ENCODE measurements at places on chromosomes 5 and 9.

DNA sequence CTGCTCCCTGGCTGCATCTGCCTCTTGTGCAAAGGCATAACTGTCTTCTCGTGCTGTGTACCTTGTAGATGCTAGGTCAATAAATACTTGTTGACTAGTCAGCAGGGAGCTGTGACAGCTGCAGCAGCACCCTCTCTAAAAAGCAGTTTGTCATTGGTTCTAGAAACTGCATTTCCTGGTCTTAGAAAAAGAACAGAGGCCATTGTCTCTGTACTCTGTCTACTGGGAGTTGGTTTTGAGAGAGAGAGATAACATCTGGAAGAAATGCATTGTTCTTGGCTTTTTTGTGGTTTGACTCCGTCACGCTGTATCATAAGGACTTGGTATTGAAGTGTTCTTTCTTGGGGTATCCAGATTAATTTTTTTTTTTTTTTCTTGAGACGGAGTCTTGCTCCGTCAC lies 32.3 kb downstream of the SH3GLB2 start:
- no peaks in the 10 kb centered on the region for H3K4me1 ChIP-seq
- H3K27me3 ChIP-seq = no peaks in the 10 kb centered on the region
- H3K27ac ChIP-seq = no peak overlapping the region
- H3K4me3 ChIP-seq = no peak overlapping the region

DNA sequence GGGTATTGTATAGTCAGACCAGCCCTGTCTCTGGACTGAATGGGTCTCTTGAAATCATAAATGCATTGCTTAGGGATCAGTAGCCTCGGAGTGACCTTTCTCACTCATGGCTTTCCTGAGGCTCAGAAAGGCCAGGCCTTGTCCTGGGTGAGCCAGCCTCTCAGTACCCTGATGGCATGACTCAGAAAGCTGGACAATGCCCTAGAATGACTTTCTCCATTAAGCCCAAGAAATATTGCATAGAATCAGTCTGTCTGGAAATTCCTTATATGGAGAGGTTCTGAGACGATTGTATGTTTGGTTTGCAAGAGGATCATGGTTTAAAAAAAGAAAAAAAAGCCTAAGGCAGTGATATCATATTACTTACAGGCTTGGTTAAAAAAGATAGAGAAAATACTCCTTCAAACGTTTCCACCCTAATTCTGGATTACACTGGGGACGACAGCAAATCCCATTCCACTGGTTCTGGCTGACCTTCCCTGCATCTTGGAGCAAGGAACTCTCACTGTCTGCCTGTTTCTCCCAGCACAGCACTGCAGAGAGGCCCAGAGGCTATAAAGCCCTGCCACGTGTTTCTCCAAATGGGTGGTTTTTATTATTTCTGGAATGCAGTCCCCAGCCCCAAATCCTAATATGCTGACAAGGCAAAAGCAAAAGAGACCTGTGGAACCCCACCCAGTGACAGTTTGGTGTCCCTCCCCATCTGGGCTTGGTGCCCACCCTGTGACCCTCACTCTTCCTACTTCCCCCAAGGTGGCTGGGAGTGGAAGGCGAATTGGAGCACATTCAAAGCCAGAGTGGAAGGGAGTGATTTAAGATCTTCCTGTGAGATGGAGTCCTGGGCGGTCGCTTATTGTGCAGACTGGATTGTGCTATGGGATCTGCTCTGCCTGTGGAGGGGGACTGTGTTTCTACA lies 34.4 kb downstream of the MAP1B start:
- no peaks in the 10 kb centered on the region for H3K4me1 ChIP-seq
- no peak for DNase-seq
- no peak overlapping the region for H3K4me3 ChIP-seq
- no peaks in the 10 kb centered on the region for H3K36me3 ChIP-seq

DNA sequence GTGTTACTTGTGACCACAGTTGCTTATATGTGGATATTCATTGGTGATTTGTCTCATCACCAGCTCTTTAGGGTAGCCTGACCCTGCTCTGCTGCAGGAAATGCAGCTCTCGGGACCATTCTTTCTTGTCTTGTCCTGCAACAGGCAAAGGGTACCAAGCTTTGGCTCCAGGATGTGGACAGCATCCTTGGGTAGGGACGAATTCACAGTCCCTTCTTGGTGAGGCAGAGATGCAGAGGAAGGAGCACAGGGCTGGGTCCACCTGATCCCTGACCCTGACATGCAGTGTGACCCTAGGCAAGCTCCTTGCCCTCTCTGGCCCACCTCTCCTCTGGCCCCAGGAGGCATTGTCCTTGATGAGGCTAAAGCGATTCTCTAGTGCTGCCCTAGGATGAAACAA lies 37.0 kb upstream of the SYNPO start:
- H3K27me3 ChIP-seq = peaks cover 3% of the 10 kb centered on the region
- DNase-seq = no peak
- H3K4me1 ChIP-seq = no peaks in the 10 kb centered on the region

DNA sequence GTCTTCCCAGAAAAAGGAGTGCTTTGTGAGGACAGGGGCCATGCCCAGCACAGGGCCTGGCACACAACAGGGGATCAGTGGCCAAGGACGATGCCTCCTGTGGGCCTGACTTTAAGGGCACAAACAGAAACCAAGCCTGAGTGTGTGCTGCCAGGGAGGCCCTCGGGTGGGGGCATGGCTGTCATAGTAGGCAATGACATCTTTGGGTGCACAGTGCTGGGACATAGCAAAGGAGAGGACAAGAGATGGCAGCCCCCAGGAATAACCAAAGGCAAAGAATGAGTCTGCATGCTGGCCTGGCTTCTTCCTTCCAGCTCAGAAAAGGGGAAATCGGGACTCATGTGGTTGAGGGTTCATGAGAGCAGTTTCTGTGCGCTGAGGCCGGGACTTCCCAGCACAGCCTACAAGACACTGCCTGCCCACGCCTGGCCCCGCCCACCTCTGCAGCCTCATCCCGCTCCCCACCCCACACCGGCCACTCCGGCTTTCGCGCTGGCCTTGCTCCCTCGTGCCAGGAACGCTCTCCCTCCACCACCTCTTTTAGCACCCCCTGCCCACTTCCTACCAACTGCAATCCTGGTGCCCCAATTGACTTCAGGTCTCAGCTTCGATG lies 13.8 kb upstream of the LHX2 start:
- no peaks in the 10 kb centered on the region for H3K36me3 ChIP-seq
- H3K27ac ChIP-seq = no peak overlapping the region
- no peak for DNase-seq

GRCh38 chr9:120926397-120926928 lies at the start of gene TRAF1:
Gene TRAF1, minus strand, starts transcription at chr9:120926796. Its CDS starts 721 bp downstream, at chr9:120926075.
- H3K27ac ChIP-seq = peak within 1 kb of the TSS; percentile 36
- no peak for DNase-seq
- H3K4me1 ChIP-seq = peaks cover 39% of the 10 kb centered on the region
- no peaks in the 10 kb centered on the region for H3K36me3 ChIP-seq

- no peak overlapping the region for H3K27ac ChIP-seq
- H3K36me3 ChIP-seq = no peaks in the 10 kb centered on the region
- H3K27me3 ChIP-seq = no peaks in the 10 kb centered on the region
- H3K4me3 ChIP-seq = no peak overlapping the region
These were observed 314.1 kb upstream of the PTGER4 start for GRCh38 chr5:40365342-40366330.

DNA sequence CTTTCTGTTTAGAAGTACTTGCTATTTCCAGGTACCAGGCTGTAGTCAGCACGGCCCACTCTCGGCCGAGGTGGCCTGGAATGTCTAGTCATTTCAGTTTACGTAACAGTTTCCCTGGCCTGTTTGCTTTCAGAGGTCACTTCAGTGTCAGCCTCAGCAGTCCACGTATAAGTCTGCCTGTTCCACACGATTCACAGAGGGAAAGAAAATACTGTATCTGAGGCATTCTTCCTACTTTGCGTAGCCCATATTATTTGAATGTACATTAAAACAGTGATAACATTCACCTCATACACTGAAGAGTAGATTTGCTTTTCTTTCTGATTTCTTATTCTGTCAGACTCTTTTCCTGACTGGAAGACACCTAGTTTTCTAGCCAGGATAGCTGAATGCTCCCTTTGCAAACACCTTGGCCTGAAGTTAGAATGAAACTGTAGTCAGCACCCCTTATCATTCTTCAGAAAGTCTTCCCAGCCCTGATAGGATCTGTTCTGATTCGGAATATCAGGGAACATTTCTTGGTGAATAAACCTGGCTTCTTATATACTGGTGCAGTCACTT lies 140.9 kb downstream of the AOPEP start:
- no peaks in the 10 kb centered on the region for H3K27me3 ChIP-seq
- H3K4me3 ChIP-seq = no peak overlapping the region
- no peaks in the 10 kb centered on the region for H3K36me3 ChIP-seq
- DNase-seq = no peak
- no peak overlapping the region for H3K27ac ChIP-seq

GRCh38 chr5:146751781-146752401 lies 126.7 kb downstream of the PPP2R2B start:
- peak; percentile 80 for DNase-seq
- H3K27ac ChIP-seq = peak overlapping the region; percentile 63
- no peaks in the 10 kb centered on the region for H3K27me3 ChIP-seq
- no peak overlapping the region for H3K4me3 ChIP-seq
- no peaks in the 10 kb centered on the region for H3K36me3 ChIP-seq

DNA sequence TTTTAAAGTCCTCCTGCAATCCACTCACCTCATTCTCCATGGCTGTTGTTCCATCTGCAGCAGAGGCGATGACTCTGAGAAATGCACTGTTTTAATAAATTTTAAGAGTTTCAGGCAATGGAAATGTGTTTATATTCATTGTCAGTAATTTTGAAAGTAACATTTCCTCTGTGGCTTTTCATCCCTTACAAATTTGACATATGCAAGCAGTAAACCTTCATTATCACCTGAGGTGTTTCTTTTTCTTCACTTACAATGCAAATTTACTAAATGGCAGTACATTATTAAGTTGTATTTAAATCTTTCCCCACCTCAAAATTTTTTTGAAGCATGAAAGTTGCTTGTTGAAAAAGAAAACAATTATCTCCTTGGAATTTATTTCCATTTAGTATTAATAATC lies 136.9 kb downstream of the DIRAS2 start:
- no peak overlapping the region for H3K27ac ChIP-seq
- no peaks in the 10 kb centered on the region for H3K4me1 ChIP-seq

DNA sequence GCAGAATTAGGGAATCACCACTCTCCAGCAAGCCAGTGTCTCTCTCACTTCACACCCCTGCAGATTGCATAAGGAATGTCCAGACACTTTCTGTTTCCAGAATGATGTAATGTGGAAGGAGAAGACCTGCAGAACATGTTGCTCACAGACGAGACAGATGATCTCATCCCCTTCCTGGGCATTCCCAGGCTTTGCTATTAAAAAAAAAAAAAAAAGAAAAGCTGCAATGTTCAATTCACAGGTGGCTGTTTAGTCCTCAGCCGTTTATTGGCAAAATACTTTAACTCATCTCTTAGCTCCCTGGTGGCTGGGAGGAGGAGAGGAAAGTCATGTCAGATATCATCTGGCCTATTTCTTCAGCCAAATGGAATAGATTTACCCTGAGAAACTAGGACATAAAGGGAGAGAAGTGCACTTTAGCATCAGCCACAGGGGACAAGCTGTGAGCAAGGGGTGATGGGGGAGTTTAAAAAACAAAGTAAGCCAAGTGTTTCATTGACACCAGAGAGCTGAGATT lies 95.9 kb upstream of the TNC start:
- no peak for DNase-seq
- H3K4me1 ChIP-seq = no peaks in the 10 kb centered on the region
- no peak overlapping the region for H3K4me3 ChIP-seq
- no peak overlapping the region for H3K27ac ChIP-seq

DNA sequence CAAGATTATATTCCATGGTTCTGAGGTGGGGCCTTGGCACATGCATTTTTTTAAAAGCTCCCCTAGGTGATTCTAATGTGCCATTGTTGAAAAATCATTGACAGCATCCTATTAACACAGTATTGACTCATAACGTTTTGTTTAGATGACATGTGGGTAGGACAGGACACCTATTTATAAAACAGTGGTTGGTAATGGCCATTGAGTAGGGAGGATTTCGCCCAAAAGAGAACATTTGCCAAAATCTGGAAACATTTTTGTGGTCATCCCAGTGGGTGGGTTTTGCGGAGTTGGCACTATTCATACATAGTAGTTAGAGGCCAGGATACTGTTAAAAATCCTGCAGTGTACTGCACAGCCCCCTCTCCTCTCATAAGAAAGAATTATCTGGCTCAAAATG lies 6.4 kb upstream of the CHD1 start:
- no peak for DNase-seq
- H3K36me3 ChIP-seq = no peaks in the 10 kb centered on the region
- no peaks in the 10 kb centered on the region for H3K27me3 ChIP-seq
- H3K4me3 ChIP-seq = no peak overlapping the region
- no peak overlapping the region for H3K27ac ChIP-seq
- H3K4me1 ChIP-seq = peaks cover 8% of the 10 kb centered on the region

- H3K4me1 ChIP-seq = no peaks in the 10 kb centered on the region
- H3K4me3 ChIP-seq = no peak overlapping the region
- no peak for DNase-seq
- no peak overlapping the region for H3K27ac ChIP-seq
- H3K27me3 ChIP-seq = no peaks in the 10 kb centered on the region
These were observed 1077.9 kb upstream of the C9orf72 start for GRCh38 chr9:28651050-28651722.

DNA sequence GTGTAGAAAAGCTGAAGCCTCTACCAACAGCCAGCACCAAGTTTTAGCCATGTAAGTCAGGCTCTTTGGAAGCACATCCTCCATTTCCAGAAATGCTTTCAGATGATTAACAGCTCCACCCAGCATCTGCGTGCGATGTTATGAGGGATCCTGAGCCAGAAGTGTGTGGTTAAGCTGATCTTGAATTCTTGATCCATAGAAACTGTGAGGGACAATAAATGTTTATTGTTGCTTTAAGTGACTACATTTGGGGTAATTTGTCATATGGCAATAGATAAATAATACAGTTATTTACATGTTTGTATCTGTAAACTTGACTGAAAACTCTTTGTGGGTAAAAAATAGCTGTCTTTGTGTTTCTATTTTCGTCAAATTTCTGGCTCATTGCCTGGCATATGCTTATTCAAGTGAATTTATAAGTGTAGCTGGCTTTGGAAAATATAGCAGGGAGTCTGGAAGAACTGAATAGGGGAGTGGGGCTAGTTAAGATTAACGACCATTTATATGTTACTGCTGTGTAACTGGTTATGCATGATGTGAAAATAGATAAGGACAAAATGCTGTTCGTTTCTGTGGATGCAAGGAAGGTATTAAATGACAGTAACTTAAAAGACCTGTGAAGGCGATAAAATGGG lies 234.1 kb downstream of the LRRC70 start:
- H3K4me3 ChIP-seq = no peak overlapping the region
- no peaks in the 10 kb centered on the region for H3K27me3 ChIP-seq
- no peak overlapping the region for H3K27ac ChIP-seq
- no peaks in the 10 kb centered on the region for H3K4me1 ChIP-seq

DNA sequence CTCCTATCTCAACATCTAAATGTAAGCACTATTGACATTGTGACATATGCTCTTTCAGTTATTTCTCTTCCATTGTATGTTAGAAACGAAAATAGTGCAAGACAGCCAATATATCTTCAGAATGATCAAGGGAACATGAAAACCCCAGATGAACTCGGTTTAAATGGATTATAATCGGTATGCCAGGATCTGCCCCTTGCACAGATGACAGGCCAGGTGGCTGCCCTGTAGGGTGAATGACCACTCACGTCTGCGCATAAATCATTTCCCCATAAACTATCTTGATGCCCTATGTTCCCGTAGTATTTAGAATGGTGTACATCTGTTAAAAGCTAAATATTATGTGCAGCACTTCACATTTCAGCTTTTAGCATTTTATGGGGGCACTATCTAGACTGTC lies 69.7 kb upstream of the RANBP3L start:
- no peak for DNase-seq
- H3K4me3 ChIP-seq = no peak overlapping the region
- peaks cover 17% of the 10 kb centered on the region for H3K27me3 ChIP-seq
- no peaks in the 10 kb centered on the region for H3K4me1 ChIP-seq
- H3K27ac ChIP-seq = no peak overlapping the region

GRCh38 chr9:74724317-74724716 lies 163.4 kb downstream of the TRPM6 start:
- H3K27me3 ChIP-seq = no peaks in the 10 kb centered on the region
- no peaks in the 10 kb centered on the region for H3K4me1 ChIP-seq
- H3K36me3 ChIP-seq = no peaks in the 10 kb centered on the region
- H3K27ac ChIP-seq = no peak overlapping the region

Measured in DND-41 (cell line).